A549 (cell line): ENCODE measurements at places on chromosomes 12 and 14. TPM values are rescaled to one million over a fixed set of nuclear protein-coding genes. Genes with fewer than 3 reads are reported as not detected.

DNA sequence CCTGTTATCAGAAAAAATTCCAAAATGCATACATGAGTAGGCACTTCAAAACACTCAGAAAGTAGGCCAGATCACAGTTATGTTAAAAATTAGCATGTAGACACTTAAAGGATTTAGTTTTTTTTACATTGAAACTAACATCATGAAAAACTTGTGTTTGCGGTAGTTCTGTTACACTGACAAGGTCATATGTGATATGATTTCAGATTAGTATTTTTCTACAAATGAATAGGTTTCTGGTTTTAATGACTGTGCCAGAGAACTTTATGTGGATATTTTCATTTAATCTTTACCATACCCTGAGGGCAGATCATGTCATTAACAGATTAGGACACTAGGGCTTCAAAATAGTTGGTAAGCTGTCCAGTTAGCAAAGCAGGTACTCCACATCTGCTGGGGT lies 20.7 kb downstream of the YARS2 start:
- DNase-seq: no peak

Gene ANGEL1
- polyA plus RNA-seq: 9.0 to 9.7 TPM (median 9.7 TPM) in 3 replicates

- DNase-seq: peak; percentile 55
These were observed 1.3 kb downstream of the CHST11 start for GRCh38 chr12:104457746-104458693.

Gene KRT79
- polyA plus RNA-seq: 0.08 TPM in 1 of 3 replicates, not detected in the others

Gene MYF6
- not detected in 3 replicates for polyA plus RNA-seq

- no peak for DNase-seq
These were observed 534.0 kb upstream of the LMO3 start for GRCh38 chr12:17139931-17140330.
